ENCODE measurements at places on chromosomes 6 and 20.

- no peak for DNase-seq
Observed at GRCh38 chr6:149851461-149852110, 12.6 kb downstream of the LRP11 start.

GRCh38 chr6:32190911-32191677 is 1.1 kb upstream of the PBX2 start:
- no peak for DNase-seq

- DNase-seq = no peak
Observed at GRCh38 chr20:37354210-37355195, 8.6 kb downstream of the SRC start.

DNA sequence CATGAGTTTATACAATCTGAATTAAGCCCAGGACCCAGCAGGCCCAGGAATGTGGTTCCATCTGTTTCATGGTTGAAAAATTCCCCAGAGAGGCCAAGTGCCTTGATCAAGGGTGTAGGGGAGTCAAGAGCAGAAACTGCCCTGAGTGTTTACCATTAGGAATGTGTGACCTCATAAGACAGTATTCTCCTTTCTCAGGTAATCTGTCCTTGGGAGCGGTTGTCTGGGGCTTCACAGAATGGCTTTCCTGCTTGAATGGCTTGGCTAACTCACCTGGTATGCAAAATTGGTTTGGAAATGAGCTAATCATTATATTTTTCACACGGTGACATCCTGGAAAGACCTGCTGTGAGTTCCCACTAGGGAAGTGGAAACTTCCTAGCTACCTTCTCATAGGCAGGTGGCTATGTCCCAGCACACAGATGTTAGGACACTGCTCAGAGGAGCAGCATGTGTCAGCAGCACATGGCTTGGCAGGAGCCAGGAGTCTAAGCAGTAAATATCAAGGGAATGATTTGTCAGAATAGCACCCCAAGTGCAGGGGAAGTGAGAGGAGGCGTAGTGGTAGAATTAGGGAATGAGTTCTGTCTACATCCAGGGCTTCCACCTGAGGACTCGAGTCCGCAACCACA is 17.7 kb downstream of the CLIC5 start:
- DNase-seq = no peak

DNA sequence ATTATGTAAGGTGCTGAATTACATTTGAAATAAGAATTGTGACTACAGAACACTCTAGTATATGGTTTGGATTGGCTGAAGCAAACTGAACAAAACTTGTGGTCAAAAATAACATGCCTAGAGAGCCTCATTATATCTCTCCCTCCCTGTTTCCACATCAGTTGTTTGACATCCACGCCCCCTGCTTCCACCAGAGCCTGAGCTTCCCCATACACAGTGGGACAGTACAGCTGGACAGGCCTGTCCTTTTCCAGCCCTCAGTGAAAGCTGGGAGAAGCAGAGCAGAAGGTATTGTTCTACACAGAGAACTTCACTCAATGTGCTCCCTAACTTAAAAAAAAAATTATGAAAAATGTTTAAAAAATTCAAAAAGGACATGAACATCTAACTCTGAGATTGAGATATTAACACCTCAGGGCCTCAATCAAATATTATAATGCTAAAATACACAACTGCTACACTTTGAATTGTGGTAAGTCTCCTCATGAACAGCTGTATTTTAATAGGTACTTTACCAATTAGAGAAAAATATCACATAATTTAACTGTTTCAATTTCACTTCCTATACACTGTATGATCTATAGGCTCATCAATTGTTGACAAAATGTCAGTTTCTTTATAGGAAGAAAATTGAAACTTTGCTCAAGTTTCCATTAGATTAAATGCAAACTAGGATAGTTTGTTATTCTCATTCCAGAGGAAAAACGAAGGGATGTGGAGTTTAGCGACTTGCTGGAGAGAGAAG is 44.9 kb upstream of the SCML4 start:
- no peak for DNase-seq

- no peak for DNase-seq
Observed at GRCh38 chr6:81075974-81076373, 676.5 kb downstream of the TENT5A start.

DNA sequence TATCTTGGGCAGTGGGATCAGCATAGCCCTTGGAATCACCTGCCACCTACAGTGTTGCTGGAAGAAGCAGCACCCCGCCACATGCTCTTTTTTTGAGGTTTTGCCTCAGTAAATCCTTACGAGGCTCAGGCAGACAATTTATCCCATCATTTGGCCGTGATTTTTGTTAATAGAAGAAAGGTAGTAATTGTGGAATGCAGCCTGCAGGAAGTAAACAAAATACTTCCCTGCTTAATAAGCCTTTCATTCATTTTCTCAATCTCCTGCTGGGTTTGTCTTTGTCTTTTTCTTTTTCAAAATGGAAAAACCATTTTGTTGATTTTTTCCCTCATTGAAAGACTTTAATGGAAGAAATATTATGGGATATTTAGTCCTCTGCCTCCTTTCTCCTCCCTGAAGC is 93.7 kb upstream of the CD83 start:
- DNase-seq = no peak

- DNase-seq = no peak
Observed at GRCh38 chr6:41767112-41767833, 12.4 kb downstream of the FRS3 start.

Measured in RPMI8226 (cell line).